ENCODE measurements at places on chromosomes 6 and 20.

DNA sequence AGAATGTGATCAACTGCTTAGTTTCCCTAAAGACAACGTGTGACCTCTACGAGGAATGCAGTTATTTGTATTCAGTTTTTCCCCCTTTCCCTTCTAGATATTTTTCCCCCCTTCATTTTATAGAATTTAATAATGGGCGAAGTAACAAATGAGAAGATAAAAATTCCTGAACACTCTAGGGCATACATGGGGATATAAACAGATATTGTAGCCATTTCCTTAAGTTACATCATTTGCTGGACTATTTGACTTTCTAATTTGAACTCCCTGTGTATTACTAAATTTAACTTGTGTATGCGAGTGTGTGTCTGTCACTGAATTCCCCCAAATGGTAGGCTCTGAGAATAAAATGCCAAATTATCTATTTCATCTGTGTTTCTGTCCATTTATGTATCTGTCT lies 99.0 kb upstream of the ZFP64 start:
- DNase-seq: no peak

DNA sequence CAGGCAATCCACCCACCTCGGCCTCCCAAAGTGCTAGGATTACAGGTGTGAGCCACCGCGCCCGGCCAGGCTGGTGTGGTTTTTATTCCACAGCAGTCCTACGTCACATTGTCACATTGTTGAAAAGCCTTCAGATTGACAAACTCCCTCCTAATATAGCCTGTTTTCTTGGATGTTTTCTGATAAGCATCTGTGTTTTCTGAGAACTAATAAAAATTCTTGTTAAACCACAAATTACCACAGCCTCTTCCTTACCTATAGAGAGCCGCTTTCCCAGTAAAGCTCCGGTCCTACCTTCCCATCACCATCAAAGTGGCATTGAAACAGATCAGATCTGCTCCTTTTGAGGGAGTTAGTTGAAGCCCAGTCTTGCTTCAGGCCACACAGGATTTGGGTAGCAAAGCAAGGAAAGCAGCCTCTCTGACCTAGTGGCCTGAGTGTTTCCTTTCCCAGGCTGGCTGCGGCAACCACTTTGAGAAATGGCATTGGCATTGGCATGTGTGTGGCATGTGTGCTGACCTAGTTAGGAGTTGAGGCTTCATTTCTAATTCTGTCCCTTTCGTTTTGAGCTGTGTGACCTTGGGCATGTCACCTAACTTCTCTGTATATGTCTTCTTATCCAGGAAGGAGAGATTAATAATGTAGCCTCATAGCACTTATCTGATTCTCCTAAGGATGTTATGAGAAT lies 1.7 kb upstream of the PKIG start:
- no peak for DNase-seq

GRCh38 chr20:24116611-24117010 lies 128.0 kb upstream of the GGTLC1 start:
- no peak for DNase-seq

GRCh38 chr6:82246802-82247504 lies 591 bp downstream of the IBTK start:
- no peak for DNase-seq

GRCh38 chr20:39839399-39840119 lies 849.5 kb downstream of the MAFB start:
- DNase-seq: no peak

DNA sequence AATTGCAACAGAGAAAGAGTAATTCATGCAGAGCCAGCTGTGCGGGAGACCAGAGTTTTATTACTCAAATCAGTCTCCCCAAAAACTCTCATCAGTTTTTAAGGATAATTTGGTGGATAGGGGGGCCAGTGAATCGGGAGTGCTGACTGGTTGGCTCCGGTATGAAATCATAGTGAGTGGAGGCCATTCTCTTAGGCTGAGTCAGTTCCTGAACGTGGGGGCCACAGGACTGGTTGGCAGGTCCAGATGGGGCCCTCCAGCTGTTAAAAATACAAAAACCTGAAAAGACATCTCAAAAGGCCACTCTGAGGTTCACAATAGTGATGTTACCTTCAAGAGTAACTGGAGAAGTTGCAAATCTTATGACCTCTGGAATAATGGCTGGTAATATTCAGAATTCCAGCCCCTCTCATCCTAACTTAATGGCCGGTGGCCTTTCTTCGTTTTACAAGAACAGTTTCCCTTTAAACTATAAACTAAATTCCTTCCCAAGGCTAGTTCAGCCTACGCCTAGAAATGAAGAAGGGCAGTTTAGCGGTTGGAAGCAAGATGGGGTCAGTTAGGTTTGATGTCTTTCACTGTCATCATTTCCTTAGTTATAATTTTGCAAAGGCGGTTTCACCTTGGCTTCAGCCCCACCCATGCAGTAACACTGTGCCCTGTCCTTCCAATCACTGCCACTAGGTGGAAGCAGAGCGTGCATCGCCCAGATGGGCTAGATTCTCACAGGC lies 6.8 kb upstream of the MICA start:
- peak; percentile 75 for DNase-seq

DNA sequence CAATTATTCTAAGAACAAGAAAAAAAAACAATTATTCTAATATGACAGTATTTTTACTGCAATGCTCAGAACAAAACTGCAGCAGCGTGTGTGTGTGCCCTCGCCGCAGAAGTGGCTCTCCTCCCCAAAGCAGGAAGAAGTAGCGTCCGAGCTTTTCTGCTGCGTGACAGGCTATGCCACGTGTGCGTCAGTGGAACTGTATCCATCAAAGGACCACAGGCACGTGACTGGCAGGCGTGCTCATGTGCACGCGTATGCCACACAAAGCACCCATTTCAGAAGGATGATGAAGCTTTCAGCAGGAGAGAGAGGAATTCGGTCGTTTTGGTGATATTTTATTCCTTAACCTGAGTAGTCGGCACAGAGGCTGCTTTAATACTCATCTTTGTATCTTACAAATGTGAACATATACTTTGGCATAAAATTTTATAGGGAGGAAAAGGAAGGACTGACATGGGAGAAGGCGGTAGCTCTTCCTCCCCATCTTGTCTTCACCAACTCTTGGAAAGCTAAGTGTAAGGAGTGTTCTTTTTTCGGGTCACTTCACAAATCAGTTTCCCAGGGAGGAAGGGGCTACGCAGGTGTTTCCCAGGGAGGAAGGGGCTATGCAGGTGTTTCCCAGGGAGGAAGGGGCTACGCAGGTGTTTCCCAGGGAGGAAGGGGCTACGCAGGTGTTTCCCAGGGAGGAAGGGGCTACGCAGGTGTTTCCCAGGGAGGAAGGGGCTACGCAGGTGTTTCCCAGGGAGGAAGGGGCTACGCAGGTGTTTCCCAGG lies 3.4 kb downstream of the TCFL5 start:
- DNase-seq: no peak

DNA sequence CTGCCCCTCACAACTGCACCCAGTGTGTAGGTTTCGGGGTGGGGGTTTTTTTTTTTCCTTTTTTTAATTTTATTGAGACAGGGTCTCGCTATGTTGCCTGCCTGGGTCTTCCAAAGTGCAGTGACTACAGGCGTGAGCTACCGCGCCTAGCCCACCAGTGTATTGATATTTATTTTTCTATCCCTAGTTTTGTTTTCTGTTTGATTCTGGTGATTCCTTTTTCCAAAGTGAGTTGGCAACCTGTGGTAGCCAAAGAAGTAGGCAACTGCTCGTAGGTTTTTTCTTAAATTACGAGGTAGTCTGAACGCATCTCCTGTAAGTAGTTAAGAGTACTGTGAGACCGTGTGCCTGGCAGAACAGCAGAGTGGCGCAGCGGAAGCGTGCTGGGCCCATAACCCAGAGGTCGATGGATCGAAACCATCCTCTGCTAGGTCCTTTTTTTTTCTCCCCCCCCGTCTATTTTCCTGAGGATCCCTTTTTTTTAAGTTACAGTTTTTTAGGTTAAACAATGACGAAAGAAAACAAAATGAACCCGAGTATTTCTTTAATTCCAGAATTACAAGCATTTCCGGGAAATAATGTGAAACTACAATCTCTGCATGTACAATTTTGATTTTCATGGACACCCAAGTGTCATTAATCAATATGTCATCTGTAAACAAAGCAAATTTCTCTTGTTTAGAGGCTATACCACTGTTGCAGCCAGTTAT lies 78.7 kb upstream of the BTN3A2 start:
- DNase-seq: peak; percentile 75

DNA sequence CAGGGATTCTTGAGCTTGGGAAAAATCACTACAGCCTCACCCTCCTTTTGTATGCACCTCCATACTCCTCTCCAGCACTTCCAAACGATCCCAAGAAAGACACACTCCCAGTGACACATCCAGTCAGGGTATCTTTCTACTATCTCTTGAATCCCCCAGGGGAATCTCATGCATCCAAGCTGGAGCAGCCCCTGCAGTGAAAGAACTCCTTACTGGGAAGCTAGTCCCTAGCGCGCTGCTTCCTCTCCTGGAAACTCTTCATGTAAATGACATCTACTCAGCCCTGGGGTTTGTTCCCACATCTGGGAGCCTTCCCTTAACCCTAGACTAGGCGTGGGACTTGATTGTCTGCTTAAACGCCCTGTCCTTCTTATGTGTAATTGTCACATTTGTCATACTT lies 329.1 kb upstream of the QKI start:
- DNase-seq: no peak

DNA sequence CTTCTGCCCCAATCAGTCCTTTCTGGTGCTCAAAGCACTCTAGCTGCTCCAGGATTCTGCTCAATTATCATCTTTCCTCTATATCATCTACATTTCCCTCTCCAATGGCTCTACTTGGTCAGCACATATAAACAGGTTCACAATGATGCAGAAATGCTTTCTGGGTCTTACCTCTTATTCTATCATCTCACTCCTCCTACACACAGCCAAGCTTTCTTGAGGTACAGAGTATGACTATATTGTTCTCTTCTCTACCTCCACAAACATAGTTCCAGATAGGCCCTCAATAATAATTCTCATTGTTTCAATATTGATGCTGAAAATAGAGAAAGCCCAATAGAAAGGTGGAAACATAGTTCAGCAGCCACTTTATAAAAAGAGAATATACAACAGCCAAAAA lies 48.2 kb downstream of the HIVEP2 start:
- DNase-seq: no peak

- DNase-seq: no peak
These were observed 78.3 kb downstream of the CD109 start for GRCh38 chr6:73774311-73774774.

GRCh38 chr6:10174056-10174455 lies 240.8 kb downstream of the TFAP2A start:
- DNase-seq: no peak

DNA sequence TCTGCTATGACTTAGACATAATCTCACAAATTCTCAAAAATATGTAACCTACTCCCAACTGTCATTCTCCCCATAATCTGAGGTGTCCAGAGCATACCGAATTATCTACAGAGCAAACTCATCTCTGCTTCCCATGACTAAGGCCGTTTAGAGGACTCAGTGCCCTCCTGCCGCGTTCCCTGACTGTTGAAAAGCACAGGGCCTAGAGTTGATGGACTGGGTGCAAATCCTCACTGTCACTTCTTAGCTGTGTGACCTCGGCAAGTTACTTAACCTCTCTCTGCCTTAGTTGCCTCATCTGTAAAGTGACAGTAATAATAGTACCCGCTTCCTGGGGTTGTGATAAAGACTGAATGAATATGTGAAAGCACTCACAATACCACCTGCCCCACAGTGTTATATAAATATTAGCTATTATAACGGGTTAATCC lies 4.7 kb upstream of the TUBB2A start:
- no peak for DNase-seq

GRCh38 chr6:53771785-53772624 lies 22.8 kb upstream of the LRRC1 start:
- DNase-seq: no peak

- peak; percentile 85 for DNase-seq
These were observed at the start of gene FAM135A for GRCh38 chr6:70413114-70413991. FAM135A (plus strand) TSS chr6:70413508; CDS start chr6:70428343, 14,835 bp downstream.

GRCh38 chr6:20058912-20059311 lies 153.4 kb downstream of the MBOAT1 start:
- DNase-seq: no peak

All from T-helper 2 cell (primary cell).